AG20443 (cell line): ENCODE measurements at places on chromosomes 6 and 20.

DNA sequence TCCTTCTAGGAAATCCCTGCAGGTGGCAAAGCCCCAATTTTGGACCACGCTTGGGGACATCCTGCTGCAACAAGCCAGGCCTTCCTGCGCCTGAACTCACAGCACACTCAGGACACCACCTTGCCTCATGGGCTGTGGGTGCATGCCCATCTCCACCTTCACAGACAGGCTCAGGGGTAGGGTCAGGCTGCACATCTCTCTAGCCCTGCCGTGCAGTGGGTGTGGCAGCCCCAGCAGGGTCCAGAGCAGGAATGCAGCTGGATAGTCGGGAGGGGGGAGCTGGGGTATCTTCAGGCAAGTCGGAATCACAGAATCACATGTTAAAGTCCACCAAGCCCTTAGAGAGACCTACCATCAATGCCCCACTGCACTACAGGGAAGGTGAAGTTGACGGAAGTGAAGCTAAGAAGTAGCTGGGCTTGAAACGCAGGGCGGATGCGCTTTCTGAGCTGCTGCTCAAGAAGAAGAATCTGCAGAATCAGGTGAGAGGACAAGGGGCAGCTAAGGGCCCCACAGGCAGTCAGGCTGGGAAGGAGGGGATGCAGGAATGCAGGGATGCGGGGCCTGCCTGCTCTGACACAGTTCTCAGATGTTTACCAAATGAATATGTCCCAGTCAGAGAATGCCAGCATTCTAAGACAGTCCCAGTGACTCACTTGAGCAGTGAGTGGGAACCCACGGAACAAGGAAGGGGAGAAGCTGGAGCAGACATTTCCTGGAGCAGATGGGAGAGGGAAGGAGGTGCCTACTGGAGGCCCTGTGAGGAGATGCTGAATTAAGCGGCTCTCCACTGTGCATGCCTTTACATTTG lies 11.3 kb downstream of the SERPINB6 start:
- peak; percentile 89 for DNase-seq

DNA sequence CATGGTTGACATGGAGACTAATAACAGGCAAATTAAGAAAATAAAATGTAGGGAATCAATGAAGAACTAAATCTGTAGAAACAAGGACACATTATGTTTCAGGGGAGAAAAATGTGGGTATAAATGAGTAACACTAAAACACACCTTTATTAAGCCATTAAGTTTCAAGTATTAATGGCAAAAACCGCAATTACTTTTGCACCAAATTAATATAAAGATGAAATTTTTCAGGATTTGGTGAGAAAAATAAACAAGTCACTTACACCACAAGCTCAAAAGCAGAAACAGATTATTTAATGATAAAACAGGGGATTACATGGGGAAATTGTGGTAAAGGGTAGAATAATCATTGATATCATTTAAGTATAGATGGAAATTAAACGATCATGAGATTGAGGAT lies 793.8 kb upstream of the FLRT3 start:
- DNase-seq = no peak

- peak; percentile 18 for DNase-seq
These were observed 149.7 kb downstream of the PRL start for GRCh38 chr6:22146931-22147701.

DNA sequence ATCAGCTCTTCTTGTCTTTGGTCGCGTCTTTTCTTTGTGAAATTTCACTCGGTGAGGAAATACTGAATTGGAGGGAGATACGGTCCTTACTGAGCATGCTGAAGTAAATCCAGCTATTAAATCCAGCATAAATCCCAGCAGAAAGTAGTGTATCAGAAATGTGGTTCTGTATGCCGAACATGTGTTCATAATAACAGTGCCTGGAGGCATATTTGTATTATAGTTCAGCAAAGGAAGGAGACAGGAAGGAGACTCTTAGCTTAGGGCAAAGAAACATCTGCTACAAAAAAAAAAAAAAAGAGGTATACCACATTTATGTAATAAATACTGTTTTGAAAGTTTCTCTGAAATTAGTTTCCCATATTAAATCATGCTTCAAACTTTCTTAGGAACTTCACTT lies 211.8 kb downstream of the PLCB4 start:
- DNase-seq = peak; percentile 16

GRCh38 chr20:25254986-25255680 lies 7.2 kb downstream of the PYGB start:
- DNase-seq = no peak

DNA sequence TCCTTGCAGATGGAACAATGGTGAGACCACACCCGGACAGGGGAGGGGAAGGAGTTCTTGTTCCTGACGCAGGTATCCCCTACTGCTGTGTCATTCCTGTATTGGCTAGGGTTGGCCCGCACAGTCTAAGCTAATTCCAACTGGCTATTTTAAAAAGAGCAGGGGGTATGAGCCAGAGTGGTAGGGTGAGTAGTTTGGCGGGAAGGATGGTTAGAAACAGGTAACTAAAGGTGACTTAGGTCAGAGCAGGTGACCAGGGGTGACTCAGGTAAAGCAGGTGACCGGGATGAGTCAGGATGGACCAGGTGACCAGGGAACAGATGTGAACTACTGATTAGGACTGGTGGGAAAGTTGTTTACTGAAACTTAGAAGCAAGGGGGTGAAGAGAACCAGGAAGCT lies 58.0 kb downstream of the ZNF292 start:
- no peak for DNase-seq

DNA sequence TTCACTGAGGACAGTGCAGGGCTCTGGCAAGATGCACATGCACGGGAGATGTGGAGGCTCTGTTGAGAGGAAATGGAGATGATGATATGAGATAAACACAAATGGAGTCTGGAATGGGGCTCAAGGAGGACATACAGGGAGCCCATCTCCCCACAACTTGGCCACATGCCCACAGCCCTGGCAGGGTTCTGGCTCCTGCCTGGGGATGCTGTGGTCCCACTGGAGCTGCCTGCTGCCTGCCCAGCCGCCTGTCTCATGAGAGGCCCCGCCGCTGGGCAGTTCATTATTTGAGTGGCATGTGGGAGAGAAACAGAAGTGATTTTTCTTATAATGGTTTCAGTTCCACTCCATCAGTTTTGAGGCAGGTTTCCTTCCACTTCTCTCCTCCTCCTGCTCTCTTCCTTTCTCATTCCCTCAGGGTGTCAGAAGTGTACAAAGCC lies 133.6 kb upstream of the TRAF3IP2 start:
- no peak for DNase-seq

DNA sequence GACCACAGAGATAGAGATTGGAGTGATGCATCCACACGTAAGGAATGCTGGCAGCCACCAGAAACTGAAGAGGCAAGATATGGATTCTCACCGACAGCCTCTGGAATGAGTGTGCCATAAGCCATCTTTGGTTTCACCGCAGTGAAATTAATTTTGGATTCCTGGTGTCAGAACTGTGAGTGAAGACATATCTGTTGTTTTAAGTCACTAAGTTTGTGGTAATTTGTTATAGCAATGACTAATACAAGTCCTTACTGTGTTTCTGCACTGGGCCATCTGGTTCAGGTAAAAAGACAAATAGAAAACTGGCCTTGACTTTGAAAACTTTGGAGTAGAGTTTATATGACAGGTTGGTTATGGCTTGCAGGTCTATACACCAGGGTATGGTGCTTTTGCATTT lies 261.9 kb downstream of the PHF3 start:
- peak; percentile 17 for DNase-seq

DNA sequence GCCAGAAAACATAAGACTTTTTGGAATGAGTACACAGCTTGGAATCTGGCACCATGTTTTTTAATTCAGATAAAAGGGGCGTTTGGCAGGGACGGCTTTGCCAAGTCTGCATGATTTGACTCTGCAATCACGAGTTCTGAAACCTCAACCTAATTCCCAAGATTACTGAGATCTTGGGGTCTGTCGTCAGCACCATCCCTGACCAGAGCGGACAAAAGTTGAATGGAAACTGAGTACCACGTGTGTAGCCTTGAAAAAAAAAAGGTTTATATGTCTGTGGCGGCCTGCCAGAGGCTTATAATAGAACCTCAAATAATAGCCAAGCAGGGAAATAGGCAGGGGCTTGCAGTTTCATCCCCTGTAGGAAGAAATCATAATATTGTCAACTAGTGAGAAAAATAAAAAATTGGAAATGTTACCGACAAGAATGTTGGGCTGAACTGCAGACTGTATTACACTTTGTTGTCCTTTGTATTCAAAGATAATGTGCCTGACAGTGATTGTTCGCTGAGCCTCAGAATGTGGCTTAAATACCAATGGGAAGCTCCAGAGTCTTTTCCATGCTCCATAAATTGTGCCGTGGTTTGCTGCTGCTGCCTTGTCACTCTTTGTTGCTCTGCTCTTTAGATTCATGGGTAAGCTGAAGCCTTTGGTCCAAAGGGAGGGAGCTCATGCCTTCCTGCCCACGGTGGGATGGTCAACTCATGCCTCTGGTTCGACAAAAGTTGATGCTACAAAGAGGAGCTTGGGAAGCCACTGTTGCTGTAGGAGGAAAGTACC lies 118.8 kb upstream of the ARID1B start:
- DNase-seq = peak; percentile 85

GRCh38 chr20:4406627-4407026 lies 315.1 kb upstream of the PRND start:
- peak; percentile 75 for DNase-seq

GRCh38 chr6:168057836-168058235 lies 21.2 kb downstream of the FRMD1 start:
- DNase-seq = no peak

GRCh38 chr6:5622276-5623005 lies 361.1 kb downstream of the FARS2 start:
- DNase-seq = no peak

GRCh38 chr20:16917636-16918035 lies 169.5 kb downstream of the OTOR start:
- DNase-seq = no peak

DNA sequence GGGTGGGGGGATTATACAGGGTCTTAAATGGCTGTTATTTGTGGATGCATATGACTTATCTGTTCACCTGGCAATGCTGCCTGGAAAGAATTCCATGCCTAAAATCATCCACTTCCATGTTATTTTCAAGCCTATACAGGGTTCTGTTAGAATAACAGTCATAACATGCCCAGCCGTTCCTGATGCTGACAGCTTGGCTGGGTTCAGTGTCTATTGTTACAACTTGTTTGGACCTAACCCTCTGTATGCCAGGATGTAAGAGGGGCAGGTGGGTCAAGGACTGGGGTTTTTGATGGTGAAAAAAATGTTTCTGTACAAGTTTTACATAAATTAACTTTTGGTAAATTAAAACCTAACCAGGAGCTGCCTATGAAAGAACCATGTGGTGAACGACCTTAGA lies 79.8 kb downstream of the GINS1 start:
- DNase-seq = no peak

DNA sequence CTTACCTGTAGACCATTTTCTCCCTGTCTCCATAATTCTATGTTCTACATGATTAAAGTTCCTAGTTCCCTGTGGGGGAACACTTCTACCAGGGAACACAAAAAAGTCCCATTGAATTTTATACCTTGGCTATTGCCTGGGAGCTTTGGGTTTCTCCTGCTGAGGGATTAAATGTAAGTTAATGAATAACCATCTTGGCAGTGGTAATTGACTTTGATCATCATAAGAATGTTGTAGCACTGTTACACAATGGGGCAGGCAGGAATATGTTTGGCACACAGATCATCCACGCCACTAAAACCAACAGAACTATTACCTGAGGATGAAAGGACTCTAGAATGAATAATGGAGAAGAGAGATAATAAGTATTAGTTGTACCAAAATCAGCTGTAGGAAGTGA lies 1106.2 kb upstream of the GJE1 start:
- DNase-seq = no peak

- DNase-seq = no peak
These were observed 1133.5 kb upstream of the MAP3K7 start for GRCh38 chr6:91720324-91720723.

DNA sequence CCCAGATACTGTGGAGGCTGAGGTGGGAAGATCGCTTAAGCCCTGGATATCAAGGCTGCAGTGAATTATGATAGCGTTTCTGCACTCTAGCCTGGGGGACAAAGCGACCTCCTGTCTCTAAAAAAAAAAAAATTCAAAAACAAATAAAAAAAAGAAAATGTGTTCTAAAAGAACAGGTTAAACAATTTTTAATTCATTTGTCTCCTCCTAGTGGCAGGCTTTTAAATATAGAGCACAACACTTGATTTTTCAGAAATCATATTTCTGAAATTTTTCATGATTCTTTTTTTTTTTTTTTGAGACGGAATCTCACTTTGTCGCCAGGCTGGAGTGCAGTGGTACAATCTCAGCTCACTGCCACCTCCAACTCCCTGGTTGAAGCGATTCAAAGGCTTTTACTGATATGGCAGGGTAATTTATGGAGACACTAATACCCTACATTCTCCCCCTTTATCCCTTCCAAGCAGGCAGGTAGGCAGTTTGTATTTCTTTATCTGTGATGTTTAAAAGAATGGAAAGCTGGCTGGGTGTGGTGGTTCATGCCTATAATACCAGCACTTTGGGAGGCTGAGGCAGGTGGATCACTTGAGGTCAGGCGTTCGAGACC lies 8.7 kb upstream of the GTF3C6 start:
- DNase-seq = peak; percentile 16

- DNase-seq = no peak
These were observed 53.3 kb upstream of the PRL start for GRCh38 chr6:22350109-22350508.

- DNase-seq = no peak
These were observed 45.6 kb downstream of the STK38 start for GRCh38 chr6:36501686-36502085.

GRCh38 chr20:32040142-32040953 lies 11.7 kb upstream of the HCK start:
- no peak for DNase-seq

DNA sequence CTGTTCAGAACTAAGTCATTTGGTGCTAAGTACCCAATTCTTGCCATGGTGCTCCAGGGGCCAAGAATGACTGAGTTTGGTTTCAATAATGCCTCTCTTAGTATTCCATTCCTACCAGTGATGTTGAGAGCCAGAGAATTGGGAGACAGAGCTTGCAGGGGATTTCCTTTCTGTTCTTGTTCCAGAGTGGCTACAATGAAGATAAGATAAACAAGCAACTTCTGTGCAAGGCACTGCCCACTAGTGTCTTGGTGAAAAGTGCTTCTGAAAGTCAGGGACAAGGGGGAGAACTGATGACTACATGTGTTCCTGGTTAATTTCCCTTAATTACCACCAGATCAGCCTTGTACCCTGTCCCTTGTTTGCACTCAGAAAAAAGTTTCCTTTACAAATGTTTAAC lies 421.6 kb downstream of the BCKDHB start:
- no peak for DNase-seq

DNA sequence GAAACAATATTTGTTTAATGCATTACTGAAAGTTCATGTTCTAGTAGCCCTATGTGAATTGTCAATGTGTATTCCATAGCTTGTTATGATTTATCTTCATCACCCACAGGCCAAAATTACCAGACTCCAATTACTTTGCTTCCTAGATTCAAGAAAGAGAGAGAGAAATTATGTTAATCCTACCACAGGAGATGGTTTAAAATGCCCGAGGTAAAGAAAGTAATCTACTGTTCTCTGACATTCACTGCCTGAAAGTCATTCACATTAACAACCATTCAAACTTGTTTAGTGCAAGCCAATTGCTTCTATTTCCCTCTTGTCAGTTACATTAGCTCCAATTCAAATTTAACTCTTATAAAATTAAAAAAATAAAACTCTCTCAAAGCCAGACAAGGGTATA lies 260.4 kb upstream of the THEMIS start:
- DNase-seq = no peak
